AG08396 (cell line): ENCODE measurements at places on chromosomes 2 and 18.

DNA sequence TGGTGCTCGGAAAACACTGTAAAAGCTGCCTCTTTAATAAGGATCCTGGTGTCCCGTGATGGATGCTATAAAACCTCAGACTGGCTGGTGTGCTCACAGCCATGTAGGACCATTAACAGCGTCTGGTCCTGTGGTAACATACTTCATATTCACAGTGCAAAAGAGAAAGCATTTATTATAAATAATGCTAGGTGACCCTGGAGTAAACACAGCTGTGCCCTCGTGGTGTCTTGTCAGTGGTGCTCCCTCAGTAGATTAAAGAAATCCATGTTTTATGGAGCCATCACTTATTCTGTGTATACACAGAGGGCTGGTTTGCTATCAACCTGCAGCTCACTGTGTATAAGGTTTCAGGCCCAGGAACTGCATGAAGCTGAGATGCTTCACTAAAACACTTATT, 106.9 kb downstream of the CDK15 start:
- no peak for DNase-seq

- no peak for DNase-seq
Measured at GRCh38 chr18:41077076-41077475, 878.0 kb upstream of the PIK3C3 start.

- no peak for DNase-seq
Measured at GRCh38 chr2:17626986-17627385, 86.5 kb downstream of the VSNL1 start.

DNA sequence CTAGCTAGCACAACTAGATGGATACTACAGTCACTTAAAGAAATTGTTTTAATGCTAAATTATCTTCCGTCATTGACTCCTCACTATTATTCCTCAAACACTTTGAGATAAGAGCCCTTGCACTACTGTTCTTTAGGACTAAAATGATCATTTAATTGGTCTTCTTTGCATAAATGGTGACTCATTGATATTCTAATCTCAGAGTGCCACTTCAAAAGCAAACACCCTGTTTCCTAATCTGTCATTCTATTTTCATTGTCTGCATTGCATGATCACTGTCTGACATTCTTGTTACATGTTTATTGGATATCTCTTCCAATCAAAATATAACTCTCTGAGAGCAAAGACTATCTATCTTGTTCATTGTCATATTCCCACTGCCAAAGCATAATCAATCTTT, 313.9 kb downstream of the EXOC6B start:
- no peak for DNase-seq

GRCh38 chr2:150332383-150332782, 155.1 kb downstream of the RND3 start:
- DNase-seq = no peak

- DNase-seq = peak; percentile 76
Measured at GRCh38 chr18:79680100-79680879, 687 bp downstream of the CTDP1 start.

GRCh38 chr2:111042772-111043771, 77.6 kb upstream of the BCL2L11 start:
- no peak for DNase-seq

GRCh38 chr2:213290501-213290900, 6.2 kb downstream of the SPAG16 start:
- no peak for DNase-seq

DNA sequence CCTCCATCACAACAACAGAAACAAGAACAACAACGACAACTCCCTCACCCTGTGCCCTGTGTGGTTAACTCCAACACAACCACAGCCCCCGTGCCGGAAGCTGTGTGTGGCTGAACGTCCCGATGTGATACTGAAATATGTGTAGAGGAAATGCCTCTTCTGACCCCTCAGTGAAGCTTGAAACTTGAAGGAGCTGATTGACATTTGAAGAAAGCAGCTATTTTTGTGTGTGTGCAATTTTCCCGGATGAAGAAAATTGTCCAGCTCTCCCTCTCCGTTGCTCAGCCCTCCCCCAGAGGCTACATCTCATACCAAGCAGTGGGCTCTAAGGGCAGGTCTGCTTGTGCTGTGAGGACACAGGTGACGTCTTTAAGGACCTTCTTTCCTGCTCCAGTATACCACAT, 173.8 kb downstream of the ICOS start:
- no peak for DNase-seq

GRCh38 chr2:96931966-96932365, 54.4 kb downstream of the FAM178B start:
- DNase-seq = no peak

- no peak for DNase-seq
Measured at GRCh38 chr2:29898999-29899398, 22.4 kb downstream of the ALK start.

- DNase-seq = no peak
Measured at GRCh38 chr18:79803611-79804051, 5.9 kb downstream of the KCNG2 start.

GRCh38 chr18:48172226-48173006, 236.8 kb downstream of the ZBTB7C start:
- DNase-seq = no peak

DNA sequence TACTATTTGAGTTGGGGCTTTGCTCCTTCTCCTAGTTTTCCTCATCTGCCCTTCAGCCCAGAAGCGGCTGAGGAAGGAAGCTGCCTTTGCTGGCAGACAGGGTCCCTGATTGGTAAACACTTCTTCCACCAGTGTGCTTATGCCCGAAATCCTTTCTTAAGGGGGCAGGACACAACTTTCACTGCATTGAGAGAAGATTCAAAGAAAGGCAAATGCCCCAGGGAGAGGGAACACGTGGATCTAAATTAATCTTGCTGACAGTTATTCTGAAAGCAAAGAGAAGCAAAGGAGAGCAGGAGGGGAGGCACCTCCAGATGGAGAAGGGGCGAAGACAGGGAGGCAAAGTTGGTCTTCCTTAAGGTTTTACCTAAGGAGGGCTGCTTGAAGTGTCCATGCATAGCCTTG, 92.1 kb upstream of the EFEMP1 start:
- no peak for DNase-seq

DNA sequence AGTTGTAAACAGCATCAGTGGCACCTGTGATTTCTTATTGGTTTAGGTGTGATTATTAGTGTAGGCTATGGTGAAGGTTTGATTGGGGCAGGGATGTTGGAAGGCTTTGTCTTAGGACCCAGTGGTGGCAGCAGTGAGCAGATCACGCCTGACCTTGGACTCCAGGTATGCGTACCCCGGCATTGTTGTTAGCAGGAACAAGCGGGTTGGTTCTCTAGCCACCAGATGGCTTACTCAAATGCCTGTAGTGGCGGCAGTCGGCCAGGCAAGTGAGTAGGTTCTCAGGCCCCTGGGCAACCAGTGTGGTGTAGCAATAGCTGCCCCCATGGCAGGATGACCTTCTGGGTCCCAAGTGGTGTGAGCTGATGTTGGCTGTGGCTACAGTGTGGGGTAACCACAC, 558.3 kb downstream of the KCNJ3 start:
- DNase-seq = no peak

GRCh38 chr2:62469548-62469947, 36.4 kb downstream of the TMEM17 start:
- no peak for DNase-seq

DNA sequence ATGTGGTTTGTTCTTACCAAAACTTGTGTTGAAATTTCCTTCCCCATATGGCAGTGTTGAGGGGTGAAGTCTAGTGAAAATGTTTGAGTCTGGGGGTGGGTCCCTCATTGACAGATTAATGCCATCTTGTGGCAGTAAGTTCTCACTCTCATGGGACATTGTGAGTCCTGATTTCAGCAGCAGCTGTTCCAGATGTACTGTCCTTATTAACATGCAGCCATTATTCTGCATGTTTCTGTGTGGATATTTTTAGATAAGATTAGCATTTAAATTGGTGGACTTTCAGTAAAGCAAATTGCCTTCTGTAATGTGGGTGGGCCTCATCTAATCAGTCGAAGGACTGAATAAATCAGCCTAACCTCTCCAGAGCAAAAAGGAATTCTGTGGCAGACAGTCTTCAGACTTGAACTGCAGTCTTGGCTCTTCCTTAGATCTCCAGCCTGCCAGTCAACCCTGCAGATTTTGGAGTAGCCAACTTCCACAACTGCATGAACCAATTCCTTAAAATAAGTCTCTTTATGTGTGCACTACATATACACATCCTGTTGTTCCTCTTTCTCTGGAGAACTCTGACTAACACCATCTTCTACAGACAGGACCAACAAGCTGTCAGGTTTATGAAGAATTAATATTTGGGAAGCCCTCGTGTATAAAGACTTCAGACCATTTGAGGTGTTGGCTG, 138.7 kb upstream of the ZNF516 start:
- no peak for DNase-seq

GRCh38 chr18:59983506-59983905, 83.7 kb downstream of the PMAIP1 start:
- DNase-seq = no peak

DNA sequence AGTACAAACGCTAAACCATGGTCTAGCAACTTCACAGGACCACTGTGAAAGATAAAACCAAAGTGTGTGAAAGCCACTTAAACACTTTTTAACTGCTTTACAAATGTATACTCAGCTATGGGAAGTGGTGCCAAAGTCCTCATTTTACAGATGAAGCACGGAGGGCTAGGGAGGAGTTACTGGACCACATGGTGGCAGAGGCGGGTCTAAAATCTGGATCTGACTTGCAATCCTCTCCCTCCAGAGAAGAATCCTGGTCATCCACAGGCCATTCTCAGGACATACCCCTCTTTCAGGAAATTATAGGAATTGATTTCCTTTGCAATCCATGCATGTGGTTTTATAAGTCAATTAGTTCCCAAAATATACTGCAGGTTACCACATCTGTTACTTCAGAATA, 84.6 kb upstream of the GYPC start:
- DNase-seq = no peak

DNA sequence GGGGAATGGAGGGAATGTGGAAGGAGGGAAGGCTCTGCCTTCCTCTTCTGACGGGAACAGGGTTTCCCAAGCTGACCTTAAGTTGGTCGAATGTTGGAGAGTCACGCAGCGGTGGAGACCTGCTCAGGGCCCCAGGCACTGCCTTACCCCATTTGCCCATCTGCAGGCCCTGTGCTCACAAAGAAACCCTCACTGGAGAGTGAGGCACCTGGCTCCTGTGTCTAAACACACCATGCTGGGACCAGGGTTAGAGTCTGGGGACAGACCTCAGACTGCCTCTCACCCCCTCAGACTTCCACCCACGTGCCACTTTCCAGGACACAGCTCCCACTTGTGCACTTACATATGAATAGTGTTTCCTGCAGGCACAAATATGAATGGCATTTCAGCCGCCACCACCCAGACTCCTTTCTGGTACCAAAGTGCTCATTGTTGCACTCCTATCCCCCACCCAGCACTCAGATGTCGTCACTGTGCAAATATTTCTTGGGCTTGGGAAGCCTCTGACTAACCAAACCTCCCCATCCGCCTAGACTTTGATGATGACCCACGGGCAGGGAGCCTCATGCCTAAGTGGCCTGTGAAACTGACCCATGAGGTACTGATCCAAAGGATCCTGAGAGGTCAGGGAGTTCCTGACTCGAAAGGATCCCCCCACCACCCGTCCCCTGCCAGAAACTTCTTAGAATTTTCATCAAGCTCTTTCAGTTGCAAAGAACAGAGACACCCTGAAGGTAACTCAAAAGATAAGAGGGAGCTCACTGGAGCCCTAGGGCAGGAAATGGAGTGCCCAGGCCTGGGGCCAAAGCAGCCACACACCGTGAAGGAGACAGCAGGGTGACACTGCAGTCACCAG, 78.3 kb downstream of the STPG4 start:
- peak; percentile 95 for DNase-seq

- no peak for DNase-seq
Measured at GRCh38 chr18:55439056-55439455, 148.9 kb downstream of the TCF4 start.

- DNase-seq = no peak
Measured at GRCh38 chr2:24871852-24872333, 48.1 kb downstream of the ADCY3 start.

- DNase-seq = no peak
Measured at GRCh38 chr2:68135448-68136320, 22.0 kb upstream of the PNO1 start.

DNA sequence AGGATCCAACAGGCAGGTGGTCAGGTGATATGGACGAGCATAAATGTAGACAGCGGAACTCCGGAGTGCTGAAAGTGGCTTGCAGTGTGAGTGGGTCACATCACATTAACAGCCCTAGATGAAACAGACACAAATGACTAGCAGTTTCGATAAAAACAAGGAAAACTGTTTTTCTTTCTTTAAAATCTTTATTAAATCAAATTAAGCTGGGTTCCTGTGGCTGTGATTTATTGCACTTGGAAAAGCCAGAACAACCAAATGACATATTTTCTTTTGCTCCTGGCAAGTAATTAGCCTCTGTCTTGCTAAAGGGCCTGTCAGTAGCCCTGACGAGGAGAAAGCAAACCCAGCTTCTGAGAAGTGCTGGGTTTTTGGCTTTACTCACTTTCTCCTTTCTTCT, 152.9 kb upstream of the DDX18 start:
- no peak for DNase-seq

DNA sequence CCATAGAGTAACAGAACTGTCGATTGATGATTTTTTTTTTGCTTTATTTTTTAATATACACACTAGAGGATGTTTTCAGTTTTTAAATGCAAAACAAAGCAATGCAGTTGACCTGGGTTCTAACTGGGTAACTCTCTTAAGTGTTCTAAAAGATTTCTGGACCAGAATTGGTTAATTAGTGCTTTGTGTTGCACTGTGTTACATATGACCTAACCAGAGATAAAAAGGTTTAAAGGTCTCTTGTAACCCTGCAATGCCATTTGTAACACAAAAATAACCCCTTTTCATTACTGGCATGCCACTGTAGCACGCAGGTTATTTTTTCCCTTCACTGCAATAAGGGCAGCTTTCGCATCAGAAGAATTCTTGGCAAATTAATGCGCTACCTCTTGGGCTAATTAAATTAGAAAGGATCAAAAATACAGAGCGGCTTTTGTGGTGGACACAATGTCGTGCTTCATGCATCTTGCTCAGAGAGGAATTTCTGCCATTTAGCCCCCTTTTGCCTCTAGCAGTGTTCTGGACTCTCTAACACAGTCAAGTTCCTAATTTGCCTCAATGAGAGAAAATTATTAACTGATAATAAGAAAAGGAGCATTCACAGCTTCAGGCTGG, 250.8 kb upstream of the ZEB2 start:
- DNase-seq = no peak

GRCh38 chr18:34729740-34730355, 19.8 kb downstream of the DTNA start:
- DNase-seq = no peak

- no peak for DNase-seq
Measured at GRCh38 chr18:50113726-50114125, 81.2 kb downstream of the MYO5B start.

DNA sequence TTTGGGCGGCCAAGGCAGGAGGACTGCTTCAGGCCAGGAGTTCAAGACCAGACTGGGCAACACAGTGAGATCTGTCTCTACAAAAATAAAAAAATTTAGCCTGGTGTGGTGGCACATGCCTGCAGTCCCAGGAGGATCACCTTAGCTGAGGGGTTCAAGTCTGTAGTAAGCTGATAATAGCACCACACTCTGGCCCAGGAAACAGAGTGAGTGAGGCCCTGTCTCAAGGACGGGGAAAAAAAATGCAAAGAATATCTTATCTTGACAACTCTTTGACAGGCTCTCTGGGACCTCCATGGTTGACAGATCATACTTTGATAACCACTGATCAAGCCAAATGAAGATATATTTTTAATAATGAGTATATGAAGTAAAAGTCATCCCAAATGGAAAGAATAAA, 22.7 kb downstream of the USP34 start:
- DNase-seq = no peak

- DNase-seq = peak; percentile 77
Measured at GRCh38 chr2:121974897-121975661, 219.6 kb downstream of the TSN start.

- no peak for DNase-seq
Measured at GRCh38 chr2:222526480-222527277, 102.3 kb downstream of the SGPP2 start.

GRCh38 chr2:204436230-204436629, 109.0 kb upstream of the PARD3B start:
- peak; percentile 16 for DNase-seq
